ENCODE measurements at places on chromosomes 3 and 15.

GRCh38 chr3:143464850-143465249 lies 345.3 kb downstream of the CHST2 start:
- DNase-seq = peak; percentile 76

- DNase-seq = no peak
Observed at GRCh38 chr3:65048151-65048550, 360.4 kb upstream of the ADAMTS9 start.

GRCh38 chr15:101244036-101244781 lies 7.6 kb downstream of the CHSY1 start:
- no peak for DNase-seq

DNA sequence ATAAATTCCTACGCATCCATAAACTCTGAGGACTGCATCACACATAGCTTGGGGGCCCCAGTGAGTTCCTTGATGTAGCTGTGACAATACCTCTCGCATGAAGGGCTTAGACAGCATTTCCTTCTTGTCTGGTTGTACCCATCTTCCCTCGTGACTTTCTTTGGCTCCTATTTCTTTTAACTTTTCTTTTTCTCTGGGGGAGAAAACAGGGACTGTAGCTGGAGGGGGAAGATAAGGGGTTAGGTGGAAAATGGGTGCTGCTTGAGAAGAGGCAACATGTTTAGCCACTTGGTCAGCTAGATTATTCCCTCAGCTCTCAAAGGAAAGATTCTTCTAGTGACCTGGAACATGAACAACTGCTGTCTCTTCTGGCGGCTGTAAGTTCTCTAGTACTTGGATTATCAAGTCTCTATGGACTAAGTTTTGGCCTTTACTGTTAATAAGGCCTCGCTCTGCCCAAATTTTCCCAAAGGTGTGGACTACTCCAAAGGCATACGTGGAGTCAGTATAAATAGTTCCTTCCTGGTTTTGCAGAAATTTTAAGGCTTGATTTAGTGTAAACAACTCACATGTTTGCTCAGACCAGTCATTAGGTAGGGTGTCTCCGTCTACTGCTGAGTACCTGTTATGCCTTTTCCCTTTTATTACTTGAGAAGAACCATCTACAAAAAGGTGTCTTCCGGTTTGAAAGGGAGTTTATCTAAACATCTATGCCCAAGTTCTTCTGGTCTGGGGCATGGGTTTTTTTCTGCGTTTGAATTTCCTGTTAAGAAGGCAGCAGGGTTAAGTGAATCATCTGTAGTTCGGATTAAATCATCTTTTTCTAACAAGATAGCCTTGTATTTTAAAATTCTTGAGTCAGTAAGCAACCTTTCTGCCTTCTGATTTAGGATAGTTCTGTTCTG lies 21.0 kb upstream of the ATG7 start:
- no peak for DNase-seq

DNA sequence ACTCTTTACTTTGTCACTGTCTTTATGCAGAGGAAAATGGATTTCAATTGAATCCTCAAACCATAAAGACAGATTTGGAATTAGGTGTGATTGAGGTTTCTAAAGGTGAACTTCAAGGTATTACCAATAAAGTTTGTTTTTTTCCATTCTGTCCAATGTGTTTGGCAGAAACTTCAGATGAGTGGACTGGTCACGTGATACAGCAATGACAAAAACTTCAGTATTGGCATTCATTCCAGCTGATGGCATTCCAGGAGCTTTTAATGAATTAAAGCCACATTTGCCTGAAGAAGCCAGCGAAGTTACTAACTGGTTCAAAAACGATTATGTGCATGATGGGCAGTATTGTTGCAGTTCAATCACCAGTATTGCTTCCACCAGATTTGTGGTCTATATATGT lies 4.5 kb upstream of the MASP1 start:
- DNase-seq = no peak

GRCh38 chr15:97691799-97692198 lies 268.7 kb upstream of the ARRDC4 start:
- DNase-seq = peak; percentile 23

DNA sequence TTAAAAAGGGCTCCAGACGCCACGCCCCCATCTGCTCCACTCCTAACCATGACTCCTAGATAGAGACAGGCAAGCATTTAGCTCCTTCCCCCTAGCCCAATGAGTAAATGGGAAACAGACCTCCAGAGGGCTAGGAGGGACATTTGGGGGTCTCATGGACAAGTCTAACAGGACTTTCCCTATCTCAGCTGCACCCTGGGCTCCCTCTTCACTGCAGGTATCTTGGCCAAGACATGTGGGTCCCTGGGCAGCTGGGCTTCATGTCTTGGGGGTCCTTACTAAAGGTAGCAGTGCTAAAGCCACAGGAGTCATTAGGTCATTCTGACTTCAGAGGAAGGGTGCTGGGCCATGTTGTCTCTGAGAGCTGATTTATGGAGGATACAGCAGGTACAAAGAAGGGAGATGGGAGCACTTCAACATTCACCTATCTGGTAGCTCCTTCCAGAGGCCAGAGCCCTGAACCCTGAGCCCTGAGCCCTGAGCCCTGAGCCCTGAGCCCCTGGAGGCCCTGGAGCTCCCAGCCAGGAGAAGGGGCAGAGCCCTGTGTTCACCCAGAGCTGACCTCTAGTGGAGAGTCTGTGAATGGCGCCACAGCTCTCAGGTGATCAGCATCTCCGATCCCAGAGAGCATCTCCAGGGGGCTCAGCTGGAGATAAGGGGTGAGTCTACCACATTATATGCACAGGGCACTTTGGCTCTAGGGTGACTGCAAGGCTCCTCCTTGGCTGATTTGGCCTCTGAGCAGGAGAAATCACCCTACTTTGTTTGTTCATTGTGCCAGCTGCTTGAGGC lies 40.1 kb upstream of the EPHB1 start:
- no peak for DNase-seq

- no peak for DNase-seq
Observed at GRCh38 chr3:184262764-184263179, 1.4 kb upstream of the CAMK2N2 start.

- no peak for DNase-seq
Observed at GRCh38 chr3:82581350-82581749, 819.9 kb upstream of the GBE1 start.

GRCh38 chr15:39860200-39860599 lies 59.9 kb downstream of the GPR176 start:
- DNase-seq = no peak

GRCh38 chr3:106425026-106425425 lies 556.2 kb upstream of the CBLB start:
- DNase-seq = no peak

GRCh38 chr3:29649815-29650547 lies 369.1 kb downstream of the RBMS3 start:
- no peak for DNase-seq

DNA sequence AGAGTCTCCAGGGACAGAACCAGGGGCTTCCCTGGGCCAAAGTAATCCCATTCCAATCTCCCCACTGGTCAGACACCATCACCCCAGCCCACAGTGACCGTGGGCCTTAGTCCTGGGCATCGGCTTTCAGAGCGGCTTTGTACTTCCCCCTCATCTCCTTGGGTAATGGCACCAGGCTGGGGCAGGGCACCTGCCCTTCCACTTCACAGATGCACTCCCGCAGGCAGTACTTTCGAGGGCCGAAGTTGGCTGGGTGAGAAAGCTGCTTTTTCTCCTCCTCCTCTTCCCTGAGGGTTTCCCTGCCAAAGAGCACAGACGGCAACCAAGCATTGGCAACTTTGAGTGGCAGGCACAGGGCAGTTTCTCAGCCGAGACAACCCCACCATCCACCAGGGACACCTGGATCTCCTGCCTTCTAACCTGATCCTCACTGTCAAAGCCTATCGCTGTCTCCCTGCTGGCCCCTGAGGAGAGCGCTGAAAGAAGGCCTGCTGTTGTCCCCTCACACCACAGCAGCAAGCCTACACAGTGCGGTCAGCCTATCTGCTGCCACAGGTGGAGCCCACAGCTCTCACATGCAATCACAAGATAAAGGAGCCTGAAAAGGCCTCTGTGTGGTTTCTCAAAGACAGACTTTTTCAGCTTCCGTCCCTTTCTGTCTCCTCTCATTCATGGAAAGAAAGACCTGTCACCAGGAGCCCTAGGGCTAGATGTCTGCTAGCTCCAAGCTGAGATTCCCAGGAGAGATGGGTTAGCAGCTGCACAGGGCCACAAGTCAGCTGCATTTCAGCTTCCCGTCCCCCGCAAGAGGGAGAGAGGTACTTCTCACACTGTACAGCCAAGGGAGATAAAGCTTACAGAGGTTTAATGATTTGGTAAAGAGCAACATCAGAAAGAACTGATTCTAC lies 12.5 kb downstream of the MRPS25 start:
- no peak for DNase-seq

DNA sequence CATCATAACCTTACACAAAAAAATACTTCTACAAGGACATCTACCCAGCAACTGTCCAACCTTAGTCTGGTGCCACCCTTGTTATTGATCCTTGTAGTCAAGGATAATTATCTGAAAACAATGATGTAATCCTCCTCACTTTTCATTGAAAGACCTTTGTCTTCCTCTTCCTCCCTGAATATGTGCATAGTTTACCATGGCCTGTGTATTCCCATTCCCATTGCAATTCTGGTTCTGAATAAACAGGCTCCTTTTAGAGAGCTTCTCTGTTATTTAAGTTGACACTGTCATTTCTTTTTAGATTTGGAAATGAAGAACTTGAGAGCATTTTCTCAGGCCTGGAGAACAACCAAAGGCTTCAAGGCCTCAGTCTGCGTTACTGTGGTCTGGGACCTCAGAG lies 53.3 kb upstream of the RNF7 start:
- DNase-seq = no peak

GRCh38 chr3:187974871-187975271 lies 179.1 kb upstream of the LPP start:
- DNase-seq = no peak

DNA sequence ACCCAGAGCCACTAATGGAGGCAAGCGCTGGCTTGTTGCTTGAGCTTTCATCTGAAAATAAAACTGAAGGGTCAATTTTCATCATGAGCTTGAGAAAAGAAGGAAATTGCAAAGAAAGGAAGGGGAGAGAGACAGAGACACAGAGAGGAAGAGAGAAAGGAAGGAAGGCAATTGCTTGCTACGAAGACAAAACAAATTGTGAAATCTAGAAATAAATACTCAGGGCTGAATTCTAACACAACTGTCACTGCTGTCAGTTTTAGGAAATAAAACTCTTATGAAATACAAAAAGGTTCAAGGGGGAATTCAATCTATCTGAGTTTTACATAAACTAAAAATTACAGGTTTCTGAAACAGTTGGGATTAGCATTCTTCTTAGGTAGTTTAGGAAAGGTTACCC lies 36.7 kb downstream of the FOXP1 start:
- DNase-seq = no peak

GRCh38 chr15:49290191-49290590 lies 120.1 kb downstream of the GALK2 start:
- no peak for DNase-seq
